ENCODE measurements at places on chromosomes 1 and 21. TPM values are rescaled to one million over a fixed set of nuclear protein-coding genes. Genes with fewer than 3 reads are reported as not detected.

- DNase-seq = no peak
Measured at GRCh38 chr1:200619894-200620272, 668 bp downstream of the KIF14 start.

DNA sequence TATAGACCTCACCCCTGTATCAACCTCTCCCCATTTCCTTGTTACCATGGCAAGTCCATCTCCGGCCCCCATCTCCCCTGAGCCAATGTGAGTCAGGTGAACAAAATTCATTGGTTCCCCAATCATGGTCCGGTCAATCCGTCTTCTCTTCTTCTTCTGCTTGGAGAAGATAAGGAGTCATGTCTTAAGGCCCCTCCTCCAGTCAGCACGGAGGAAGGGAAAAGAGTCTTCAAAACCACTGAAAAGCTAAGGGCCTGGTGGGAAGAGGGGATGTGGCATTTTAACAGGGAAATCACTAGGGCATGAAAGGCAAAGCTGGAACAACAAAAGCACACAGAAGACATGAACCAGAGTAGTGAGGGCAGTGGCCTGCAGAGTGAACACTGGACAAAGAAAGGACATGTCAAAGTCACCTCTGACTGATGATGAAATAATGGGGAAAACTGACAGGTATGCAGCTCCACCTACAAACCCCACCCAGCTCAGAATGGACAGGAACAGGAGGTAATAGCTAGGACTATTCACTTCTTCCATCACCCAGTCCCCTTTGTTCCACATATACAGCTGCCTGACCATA, 4.4 kb downstream of the CDC42SE1 start:
- no peak for DNase-seq

- DNase-seq = no peak
Measured at GRCh38 chr1:68268896-68269483, 36.7 kb upstream of the WLS start.

DNA sequence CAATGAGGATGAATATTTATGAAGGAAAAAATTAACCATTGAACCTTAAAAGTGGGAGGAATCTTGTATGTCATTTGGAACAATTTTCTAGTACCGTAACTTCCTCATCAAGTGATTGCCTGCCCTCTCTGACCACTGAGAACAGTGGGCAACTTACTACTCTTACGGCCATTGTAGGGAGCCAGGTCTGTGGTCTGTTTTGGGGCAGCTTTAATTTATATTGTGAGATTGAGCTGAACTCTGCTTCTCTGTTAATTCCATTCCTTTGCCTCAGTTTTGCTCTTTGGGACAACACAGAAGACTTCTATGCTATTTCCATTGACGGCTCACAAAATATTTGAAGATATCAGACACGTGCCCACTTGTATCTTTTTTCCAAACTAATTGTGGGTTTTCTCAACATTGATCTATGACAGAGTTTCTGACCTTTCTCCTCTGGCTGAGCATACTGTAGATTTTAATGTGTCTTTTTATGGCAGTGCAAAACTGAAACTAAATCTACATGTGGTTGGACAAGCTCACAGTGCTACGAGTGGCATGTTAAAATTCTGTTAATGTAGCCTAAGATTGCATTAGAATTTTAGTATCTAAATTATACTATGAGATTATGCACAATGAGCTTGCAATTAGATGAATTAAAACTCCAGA, 27.8 kb upstream of the ZNF281 start:
- no peak for DNase-seq

- DNase-seq = no peak
Measured at GRCh38 chr1:31497601-31498000, 78.7 kb upstream of the TINAGL1 start.

DNA sequence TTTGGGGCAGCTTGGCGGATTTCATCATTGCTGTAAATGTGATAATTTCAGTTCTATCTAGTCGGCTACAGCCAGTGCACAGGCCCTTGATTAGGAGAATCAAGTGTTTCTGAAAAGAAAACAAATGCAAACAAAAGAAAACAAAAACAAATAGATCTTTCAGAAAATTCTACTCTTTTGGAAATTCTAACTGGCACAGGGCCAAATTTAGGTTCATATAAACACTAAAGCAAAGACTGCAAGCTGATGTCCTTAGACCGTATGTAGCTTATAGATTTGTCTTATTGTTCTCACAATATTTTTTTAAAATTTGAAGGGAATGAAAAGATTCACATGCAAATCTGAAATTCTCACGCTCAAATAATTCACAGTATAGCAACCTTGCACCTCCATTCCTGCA, 11.2 kb downstream of the UBR4 start:
- no peak for DNase-seq

GRCh38 chr21:45357436-45358260, 47.3 kb upstream of the COL18A1 start:
- DNase-seq = peak; percentile 66

DNA sequence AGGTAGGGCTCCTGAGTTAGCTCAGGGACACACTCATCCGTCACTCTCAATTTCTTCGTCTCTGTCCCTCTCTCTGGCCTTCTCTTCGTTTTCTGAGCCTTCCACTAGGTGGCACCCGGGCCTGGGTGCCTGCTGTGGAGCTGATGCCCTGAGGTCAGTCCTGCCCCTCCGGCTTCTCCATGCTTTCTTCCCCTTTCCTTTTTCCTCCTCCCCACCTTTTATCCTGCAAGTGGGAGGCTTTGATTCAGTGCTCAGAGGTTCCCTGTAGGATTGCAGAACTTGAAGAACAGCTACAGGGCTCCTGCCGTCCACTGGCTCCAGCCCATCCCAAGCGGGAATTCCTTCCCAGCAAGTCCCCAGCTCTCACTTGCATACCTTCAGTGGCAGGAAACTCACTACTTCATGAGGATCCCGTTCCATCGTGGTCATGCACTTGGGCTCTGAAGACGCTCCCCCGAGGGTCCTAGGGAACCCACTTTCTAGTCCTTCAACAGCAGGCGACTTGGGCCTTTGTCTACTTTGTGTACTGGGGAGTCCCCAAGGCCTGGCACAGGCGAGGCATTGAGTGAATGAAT, 45.6 kb downstream of the SRRM1 start:
- peak; percentile 33 for DNase-seq

DNA sequence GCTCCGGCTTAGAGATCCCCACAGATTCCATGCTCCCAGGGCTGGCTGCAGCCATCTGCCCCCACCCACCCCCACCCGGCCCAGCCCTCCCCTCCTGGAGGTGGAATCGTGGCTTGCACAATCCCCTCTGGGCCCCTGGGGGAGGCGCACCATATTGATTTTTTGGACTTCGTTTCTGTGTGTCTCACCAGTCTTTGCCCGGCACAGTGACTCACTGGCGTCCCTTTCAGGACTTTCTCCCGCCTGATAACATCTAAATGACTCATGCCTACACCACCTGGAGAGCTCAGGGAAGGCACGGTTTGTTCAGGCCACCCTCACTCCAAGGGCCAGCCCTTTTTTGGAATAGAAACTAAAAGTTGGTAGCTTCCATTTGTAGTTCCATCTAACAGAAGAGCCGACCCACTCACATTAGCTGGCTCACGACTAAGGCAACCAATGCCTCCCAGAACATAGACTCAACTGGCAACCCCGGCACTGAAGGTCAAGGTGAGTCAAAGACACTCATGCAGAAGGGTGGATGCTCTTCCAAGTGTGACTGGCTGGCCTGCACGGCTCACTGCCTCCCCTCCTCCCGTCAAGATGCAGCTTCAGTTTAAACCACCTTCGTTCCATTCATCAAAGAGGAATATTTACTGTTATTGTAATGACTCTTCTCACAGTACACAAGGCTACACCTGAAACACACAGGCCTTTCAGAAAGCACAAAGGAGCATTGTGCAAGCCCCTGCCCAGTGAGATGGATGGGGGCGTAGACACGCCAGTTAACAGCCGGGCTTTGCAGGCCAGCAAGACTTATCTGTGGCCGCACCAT, 18.1 kb upstream of the ETS2 start:
- DNase-seq = no peak

DNA sequence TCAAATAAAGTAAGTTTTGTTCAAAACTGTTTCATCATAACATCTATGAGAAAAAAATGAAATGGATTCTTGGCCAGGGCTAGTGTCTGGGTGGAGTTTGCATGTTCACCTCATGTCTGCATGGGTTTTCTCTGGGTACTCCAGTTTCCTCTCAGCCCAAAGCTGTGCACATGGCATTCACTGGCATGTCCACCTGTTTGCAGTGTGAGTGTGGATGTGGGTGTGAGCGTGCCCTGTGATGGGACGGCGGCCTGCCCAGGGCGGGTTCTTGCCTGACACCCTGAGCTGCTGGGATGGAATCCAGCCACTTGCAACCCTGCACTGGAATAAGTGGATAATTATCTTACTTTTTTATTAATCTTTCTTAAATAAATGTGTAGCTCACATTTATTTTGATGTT, 185.5 kb downstream of the RYR2 start:
- no peak for DNase-seq

DNA sequence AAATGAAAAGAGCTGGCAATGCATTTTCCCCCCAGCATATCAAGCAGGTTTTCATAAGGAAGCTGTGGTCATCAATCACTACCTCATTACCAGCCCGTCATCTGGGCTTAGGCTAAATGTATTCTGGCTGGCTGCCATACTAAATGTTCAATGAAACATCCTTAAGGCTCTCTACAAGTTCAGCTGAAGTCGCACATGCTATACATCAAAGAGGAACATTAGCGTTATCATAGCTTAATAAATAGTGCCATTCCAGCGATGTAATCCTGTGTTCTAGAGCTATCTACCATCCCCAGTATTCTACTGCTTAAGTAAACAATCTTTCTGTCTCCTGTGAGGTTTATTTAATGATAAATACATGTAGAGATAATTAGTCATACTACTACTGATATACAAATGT, 288.8 kb downstream of the DPYD start:
- DNase-seq = no peak

- no peak for DNase-seq
Measured at GRCh38 chr1:9659328-9659727, 7.8 kb downstream of the PIK3CD start.

GRCh38 chr1:39178541-39179431, 25.7 kb upstream of the MACF1 start:
- no peak for DNase-seq

DNA sequence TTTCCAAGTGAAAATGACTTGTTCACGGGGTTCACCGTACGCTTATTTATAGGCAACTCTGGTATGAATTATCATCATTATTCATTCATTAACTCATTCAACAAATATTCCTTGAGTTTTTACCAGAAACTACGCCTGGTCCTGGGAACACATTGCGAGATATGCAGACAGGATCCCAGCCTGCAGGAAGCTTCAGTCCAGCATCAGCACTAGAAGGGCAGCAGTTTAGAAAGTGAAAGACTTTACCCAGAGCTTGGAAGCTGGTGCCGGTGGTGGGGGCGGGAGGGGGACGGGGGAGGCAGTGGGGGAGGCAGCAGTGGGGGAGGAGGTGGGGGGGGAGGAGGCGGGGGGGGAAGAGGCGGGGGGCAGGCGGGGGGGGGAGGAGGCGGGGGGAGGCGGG, 55.9 kb downstream of the SETD4 start:
- no peak for DNase-seq

The GJB5 gene
- polyA plus RNA-seq = 0.37 TPM

The OR2G6 gene
- polyA plus RNA-seq = 0.11 TPM

The CYP4Z1 gene
- polyA plus RNA-seq = 0.33 TPM

The SYNC gene
- polyA plus RNA-seq = 1.8 TPM

The HES4 gene
- 50.1 TPM for polyA plus RNA-seq

The DMBX1 gene
- not detected for polyA plus RNA-seq

Data from renal cortex interstitium (tissue), 15 donors.